ENCODE measurements at places on chromosomes 12 and 14.

DNA sequence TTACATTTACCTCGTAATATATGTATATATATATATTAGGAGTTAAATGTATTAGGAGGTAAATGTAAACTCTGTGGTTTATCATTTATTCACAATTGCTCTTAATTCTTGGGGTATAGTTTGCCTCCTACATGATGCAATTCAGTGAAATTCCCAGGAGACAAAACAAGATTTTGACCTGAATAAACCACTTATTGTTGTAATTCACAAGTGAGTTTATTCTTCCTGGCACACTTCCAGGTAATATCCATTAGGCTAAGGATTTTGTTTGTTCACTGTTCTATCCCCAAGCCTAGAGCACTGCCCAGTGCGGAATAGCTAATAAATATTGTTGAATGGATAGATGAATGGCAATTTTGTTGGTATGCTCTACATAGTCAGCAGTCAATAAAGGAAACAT is 3.0 kb downstream of the SMIM10L1 start:
- peaks cover 28% of the 10 kb centered on the region for H3K36me3 ChIP-seq
- DNase-seq: no peak
- H3K4me1 ChIP-seq: peaks cover 41% of the 10 kb centered on the region
- no peak overlapping the region for H3K27ac ChIP-seq
- no peaks in the 10 kb centered on the region for H3K27me3 ChIP-seq
- H3K4me3 ChIP-seq: no peak overlapping the region

GRCh38 chr14:69398818-69399210 is 322 bp downstream of the SLC39A9 start:
- peak overlapping the region; percentile 99 for H3K27ac ChIP-seq
- H3K36me3 ChIP-seq: peaks cover 34% of the 10 kb centered on the region
- H3K27me3 ChIP-seq: no peaks in the 10 kb centered on the region
- no peak for DNase-seq
- H3K4me1 ChIP-seq: peaks cover 78% of the 10 kb centered on the region
- H3K4me3 ChIP-seq: peak overlapping the region; percentile 98

DNA sequence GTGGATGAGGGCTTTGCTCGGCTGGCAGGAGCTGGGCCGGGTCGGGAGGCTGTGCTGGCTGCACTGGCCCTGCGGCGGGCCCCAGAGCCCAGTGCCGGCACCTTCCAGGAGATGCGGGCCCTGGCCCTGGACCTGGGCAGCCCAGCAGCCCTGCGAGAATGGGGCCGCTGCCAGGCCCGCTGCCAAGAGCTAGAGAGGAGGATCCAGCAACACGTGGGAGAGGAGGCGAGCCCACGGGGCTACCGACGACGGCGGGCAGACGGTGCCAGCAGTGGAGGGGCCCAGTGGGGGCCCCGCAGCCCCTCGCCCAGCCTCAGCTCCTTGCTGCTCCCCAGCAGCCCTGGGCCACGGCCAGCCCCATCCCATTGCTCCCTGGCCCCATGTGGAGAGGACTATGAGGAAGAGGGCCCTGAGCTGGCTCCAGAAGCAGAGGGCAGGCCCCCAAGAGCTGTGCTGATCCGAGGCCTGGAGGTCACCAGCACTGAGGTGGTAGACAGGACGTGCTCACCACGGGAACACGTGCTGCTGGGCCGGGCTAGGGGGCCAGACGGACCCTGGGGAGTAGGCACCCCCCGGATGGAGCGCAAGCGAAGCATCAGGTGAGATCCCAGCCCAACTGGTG is 11.5 kb downstream of the ARHGEF40 start:
- no peak for DNase-seq
- H3K36me3 ChIP-seq: no peaks in the 10 kb centered on the region
- no peaks in the 10 kb centered on the region for H3K27me3 ChIP-seq

- no peaks in the 10 kb centered on the region for H3K36me3 ChIP-seq
- H3K4me3 ChIP-seq: no peak overlapping the region
- DNase-seq: no peak
- no peaks in the 10 kb centered on the region for H3K4me1 ChIP-seq
- H3K27me3 ChIP-seq: peaks cover 7% of the 10 kb centered on the region
These were observed 74.4 kb upstream of the PAWR start for GRCh38 chr12:79765157-79765556.

DNA sequence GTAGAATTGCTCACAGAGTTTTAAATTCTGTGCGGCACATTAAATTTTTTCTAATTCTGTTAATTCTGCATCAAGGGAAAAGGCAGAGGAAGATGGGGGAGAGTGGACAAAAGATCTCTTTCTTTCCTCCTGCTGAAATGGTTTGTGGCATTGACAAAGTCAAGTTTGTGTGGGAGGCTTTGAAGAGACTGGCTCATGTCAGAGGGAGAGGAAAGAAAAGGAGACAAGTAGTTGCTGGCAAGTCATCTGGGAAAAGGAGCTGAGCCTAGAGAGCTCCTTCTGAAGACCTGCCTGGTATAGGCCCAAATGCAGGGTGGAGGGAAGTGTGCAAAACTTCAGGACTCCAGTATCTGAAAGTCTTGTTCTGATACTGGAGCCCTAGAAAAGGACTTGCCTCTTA is 36.3 kb downstream of the TTLL5 start:
- no peak overlapping the region for H3K27ac ChIP-seq
- H3K27me3 ChIP-seq: no peaks in the 10 kb centered on the region
- no peaks in the 10 kb centered on the region for H3K4me1 ChIP-seq
- H3K36me3 ChIP-seq: peaks cover 45% of the 10 kb centered on the region
- H3K4me3 ChIP-seq: no peak overlapping the region

- no peaks in the 10 kb centered on the region for H3K4me1 ChIP-seq
- H3K27me3 ChIP-seq: no peaks in the 10 kb centered on the region
- no peak for DNase-seq
- no peaks in the 10 kb centered on the region for H3K36me3 ChIP-seq
- no peak overlapping the region for H3K4me3 ChIP-seq
These were observed 197.2 kb upstream of the TMPO start for GRCh38 chr12:98317939-98318899.

Measured in naive thymus-derived CD8-positive, alpha-beta T cell (primary cell).